Myocyte (in vitro differentiated cells): ENCODE measurements at places on chromosomes 1 and 21.
A peak's percentile ranks its signal among the peaks of the same experiment; 100 is the strongest.

DNA sequence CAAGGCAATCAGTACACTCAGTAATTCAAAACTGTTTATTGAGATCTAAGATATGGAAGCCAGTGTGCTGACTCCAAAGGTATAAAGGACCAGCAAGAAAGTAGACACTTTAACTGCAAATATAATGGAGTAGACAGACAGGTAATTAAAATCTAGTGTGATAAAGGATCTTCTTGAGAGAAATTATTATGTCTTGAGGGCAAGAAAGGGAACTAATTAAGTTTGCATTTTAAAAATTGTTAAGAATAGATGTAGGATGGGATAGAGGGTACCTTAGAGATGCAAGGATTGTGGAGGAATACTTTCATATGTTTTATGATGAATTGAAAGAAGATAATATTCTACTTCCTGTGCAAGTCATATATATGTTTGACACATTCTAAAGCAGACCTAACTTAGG is 825.3 kb downstream of the LTN1 start:
- DNase-seq = no peak

GRCh38 chr21:45105906-45106485 is 31.6 kb downstream of the ADARB1 start:
- DNase-seq = no peak

- no peak for DNase-seq
Observed at GRCh38 chr1:200518524-200518923, 102.0 kb downstream of the KIF14 start.

GRCh38 chr1:189131576-189131975 is 1346.1 kb downstream of the BRINP3 start:
- no peak for DNase-seq

- no peak for DNase-seq
Observed at GRCh38 chr1:89200663-89201062, 1.9 kb upstream of the GBP4 start.

- peak; percentile 12 for DNase-seq
Observed at GRCh38 chr1:161335796-161336195, 21.6 kb downstream of the SDHC start.

GRCh38 chr1:200738949-200739651 is 407 bp downstream of the CAMSAP2 start:
- peak; percentile 92 for DNase-seq

DNA sequence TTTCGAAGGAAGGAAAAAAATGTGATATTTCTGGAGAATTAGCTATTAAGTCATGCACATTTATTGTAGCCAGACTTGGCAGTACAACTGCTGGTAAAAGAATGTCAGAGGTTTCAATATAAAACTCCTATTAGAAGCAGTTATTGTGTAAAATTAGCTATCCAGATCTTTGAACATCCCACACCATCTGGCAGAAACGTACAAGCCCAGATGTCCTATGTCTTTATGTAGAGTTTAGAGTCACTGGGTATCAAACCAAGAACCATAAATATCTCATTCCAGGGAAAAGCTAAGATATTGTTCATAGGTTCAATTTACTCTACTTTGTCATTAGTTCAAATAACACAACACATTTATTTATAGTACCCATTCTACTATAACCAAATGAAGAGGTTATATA is 31.4 kb downstream of the OLFM3 start:
- no peak for DNase-seq

DNA sequence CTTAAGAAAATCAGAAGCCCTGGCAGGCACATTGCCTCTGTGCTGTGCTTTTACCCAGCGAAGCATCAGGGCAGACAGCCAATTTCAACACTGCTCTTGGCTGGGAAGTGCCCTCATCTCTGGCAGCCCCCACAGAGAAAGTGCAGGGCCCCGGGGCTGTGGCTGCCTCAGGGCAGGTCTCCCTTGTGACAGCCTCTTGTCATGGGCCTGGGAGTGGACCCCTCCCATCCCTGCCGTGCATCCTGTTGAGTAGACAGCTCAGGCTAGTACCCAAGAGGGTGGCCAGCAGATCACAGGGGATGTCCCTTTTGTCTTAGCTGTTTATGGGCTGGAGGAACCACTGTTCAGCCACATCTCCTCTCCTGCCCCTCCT is 23.3 kb downstream of the TTC34 start:
- no peak for DNase-seq

DNA sequence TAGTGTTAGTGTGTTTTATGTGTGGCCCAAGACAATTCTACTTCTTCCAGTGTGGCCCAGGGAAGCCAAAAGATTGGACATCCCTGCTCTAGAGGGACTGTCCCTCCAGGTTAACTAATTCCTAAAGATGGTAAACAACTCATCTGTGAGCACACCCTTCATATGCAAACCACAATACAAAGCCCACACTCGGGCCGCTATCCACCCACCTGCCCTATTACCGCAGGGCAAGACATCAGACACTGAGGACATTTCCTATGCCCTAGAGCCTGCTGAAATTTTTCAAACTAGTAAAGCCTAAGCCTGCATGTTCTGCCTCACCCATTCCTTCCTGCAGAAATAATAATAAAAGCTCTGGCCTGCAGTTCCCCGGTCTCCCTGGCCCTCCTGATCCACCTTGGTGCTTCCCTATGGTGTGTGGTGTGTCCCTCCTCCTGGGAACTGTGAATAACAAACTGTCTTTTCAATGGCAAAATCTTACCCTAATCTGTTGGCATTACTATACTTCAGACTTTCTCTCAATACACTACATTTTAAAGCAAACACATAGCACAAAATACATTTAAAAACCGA is 39.3 kb upstream of the NTPCR start:
- no peak for DNase-seq

DNA sequence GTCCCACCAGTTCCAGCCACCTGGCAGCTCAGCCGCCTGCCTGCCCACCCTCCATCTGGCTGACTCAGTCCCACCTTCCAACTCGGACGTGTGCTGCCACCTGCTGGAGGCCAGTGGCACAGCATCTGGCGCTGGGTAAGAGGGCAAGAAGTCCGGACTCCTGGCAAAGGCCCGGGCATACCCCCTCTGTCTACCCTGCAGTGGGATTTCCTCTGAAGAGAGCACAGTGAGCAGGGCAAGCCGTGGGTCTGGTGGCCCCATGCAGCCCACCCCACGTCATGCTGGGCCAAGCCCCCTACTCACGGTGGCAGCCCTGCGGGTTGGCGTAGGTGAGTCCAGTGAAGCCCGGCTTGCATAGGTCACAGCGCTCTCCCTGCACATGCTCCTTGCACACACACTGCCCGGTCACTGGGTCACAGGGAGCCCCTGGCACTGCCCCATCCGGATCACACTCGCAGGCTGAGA is 24.5 kb downstream of the LAMB3 start:
- peak; percentile 90 for DNase-seq

DNA sequence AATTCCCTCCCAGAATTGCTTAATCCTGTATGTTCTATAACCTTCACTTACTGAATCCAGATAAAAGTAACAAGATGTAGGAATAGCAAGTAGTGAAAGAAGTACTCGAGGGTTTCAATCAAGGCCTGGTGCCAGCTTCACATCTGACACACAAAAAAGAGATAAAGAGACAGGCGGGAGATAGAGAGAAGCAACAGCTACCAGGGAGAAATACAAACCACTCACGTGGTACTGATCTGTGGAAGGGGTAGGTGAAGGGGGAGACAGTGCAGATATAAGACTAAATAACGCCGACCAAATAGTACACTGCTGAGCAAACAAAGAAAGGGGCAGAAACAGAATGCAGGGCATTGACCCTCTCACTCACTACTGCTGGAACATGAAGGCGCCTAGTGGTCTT is 295.2 kb downstream of the NEGR1 start:
- DNase-seq = no peak

DNA sequence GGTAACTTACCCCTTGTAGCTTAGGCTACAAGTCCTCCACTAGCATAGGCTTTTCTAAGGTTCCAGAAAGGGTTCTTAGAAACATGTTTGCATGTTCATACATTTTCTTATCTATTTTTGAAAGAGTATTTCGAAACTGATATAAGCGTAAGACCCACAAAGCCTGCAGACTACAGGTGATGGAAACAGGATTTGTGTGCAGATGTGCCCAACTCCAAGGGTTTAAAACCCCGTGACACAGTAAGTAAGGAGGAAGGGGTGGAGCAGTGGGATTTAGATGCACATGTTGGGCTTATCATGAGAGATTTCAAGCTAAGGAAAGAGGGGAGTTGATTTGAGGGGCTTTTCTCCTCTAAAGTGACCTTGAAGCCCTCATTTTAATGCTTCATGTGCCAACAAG is 164.7 kb downstream of the LTN1 start:
- DNase-seq = no peak

DNA sequence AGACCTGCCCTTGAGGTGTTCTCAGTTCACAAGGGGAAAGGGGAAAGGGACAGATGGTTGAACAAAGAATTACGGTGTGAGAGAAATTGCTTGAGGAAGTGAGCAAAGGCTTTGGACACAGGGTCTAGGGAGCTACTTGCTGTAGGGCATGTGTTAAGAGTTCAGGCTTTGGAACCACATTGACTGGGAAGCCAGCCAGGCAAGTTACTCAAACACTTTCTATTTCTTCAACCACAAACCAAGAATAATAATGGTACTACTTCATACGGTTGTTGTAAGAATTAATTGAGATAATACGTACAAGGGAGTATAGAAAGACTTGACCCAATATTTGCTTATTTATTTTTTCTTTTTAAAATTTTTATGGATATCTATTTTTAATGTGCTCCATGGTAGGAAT is 26.6 kb downstream of the AK4 start:
- DNase-seq = peak; percentile 94

GRCh38 chr1:84603941-84604830 is 29.9 kb upstream of the CTBS start:
- peak; percentile 67 for DNase-seq

- DNase-seq = peak; percentile 65
Observed at GRCh38 chr1:199404191-199404590, 623.3 kb upstream of the NR5A2 start.

- DNase-seq = no peak
Observed at GRCh38 chr1:53142226-53142853, at the start of gene SLC1A7. TSS of gene SLC1A7 (minus strand) at chr1:53142638. CDS start at chr1:53142449, 189 bp downstream.

DNA sequence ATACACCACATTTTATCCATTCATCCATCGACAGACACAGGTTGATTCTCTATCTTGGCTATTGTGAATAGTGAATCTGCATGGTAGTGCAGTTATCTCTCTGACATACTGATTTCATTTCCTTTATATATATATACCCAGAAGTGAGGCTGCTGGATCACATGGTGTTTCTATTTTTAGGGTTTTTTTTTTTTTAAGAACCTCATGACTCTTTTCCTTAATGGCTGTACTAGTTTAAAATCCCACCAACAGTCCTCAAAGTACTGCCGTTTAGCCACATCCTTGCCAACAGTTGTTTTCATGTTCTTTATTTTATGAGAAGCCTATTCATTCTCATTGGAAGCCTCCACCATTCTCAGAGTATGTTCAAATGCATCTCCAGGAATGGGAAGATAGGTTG is 258.7 kb upstream of the SNX7 start:
- DNase-seq = no peak
